CD8-positive, alpha-beta memory T cell (primary cell): ENCODE measurements at places on chromosomes 5 and 9.
A peak's percentile ranks its signal among the peaks of the same experiment; 100 is the strongest.

- DNase-seq: no peak
Observed at GRCh38 chr5:15524712-15525111, 24.7 kb downstream of the FBXL7 start.

DNA sequence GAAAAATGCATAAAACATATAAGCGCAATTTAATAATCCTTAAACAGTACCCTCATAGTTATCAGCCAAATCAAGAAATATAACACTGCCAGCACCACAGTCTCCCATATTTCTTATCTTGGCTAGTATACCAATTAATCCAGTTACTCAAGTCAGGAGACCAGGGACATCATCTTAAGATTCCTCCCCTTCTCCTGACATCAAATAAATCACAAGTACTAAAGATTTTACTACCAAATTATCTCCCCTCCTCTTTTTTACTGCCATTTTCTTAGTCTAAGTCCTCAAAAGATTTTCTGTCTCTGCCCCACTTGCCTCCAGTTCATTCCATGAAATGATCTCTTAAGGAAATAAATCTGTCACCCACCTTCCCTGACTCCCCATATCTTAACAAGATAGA is 37.0 kb downstream of the STRBP start:
- DNase-seq: no peak

GRCh38 chr5:107950776-107951175 is 280.0 kb upstream of the EFNA5 start:
- DNase-seq: no peak

DNA sequence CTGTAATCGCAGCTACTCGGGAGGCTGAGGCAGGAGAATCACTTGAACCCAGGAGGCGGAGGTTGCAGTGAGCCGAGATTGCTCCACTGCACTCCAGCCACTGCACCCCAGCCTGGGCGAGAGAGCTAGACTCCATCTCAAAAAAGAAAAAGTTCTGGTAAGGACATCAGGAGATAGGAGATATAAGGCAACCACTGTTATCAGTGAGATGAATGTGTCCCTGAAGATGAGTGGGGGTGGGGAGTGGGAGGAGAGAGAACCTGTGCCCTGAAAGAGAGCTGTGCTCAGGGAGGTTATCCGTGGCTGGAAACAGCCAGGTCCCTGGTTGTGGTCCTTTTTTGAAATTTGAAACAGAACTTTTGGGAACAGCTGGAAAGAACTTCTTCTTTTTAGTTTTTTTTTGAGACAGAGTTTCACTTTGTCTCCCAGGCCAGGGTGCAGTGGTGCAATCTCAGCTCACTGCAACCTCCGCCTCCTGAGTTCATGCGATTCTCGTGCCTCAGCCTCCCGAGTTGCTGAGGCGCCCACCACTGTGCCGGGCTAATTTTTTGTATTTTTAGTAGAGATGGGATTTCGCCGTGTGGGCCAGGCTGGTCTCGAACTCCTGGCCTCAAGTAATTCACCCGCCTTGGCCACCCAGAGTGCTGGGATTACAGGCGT is 2.6 kb downstream of the PTPA start:
- no peak for DNase-seq

DNA sequence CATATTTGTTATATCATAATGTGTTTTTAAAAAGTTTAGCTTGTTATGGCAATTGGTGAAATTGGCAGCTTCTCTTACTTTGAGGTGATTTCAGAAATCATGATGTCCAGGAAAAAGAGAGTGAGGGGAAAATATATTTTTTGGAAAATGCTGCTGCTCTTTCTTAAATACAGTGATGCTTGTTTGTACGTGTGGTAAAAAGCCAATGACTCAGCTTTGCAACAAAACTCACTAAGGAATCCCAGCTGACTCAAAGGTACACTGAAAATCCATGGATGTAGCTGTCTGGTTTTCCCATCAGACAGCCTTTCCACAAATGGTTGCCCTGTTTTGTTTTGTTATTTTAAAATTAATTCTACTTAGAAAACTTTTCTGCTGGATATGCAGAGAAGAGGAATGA is 306.4 kb upstream of the PAPPA start:
- DNase-seq: no peak

GRCh38 chr5:45750574-45750973 is 54.4 kb upstream of the HCN1 start:
- DNase-seq: no peak

DNA sequence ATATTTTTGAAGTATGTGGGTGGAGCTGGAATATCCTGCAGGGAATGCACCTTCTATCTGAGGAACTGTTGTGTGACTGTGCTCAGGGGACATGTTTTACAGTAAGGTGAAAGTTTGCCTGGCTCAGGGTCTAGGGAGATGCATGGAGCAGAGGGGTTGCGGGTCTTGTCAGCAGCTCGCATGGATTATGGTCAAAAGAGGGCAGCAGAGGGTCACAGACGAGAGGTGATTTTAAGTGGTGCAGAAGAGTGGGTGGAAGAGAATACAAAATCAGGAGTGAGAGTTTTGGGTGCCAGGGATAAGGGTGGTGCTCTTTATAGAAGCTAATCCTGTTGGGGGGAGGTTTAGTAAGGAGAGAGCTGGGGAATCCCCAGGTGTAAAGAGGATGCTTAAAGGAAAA is 53.5 kb upstream of the GRIN3A start:
- no peak for DNase-seq

DNA sequence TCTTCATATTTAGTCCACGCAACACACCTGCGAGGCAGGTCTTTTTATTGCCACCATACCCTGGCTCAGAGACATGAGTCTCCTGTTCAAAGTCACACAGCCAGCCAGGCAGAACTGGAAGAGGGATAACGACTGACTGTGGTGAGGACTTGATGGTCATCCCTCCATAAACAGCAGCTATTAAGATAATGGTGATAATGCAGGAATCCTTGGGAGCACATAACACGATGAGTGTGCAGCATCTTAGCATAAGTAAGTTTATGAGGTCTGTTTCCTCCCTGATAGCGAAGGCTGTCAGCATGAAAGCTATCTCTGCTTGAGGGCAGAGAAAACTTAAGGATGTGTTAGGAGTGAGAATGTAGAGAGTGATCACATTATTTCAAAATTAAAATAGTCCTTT is 30.9 kb downstream of the KCTD16 start:
- no peak for DNase-seq

DNA sequence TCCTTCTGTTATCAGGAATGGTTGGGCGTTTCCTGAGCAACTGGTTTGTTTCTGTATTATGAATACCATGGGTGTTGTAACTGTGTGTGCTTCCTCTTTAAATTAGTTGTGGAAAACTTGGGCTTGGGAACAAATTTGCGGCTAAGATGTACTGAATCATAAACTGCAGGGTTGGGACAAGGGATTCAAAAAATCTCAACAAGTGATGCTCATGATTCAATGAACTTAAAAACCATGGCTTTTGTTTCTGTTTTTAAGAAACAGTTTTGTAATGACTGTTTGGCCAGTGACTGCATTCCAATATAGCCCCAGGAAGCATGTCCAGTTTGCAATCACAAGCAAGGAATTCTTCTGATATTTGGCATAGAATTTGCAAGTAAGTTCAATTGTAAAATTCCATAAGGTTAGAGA is 657.5 kb upstream of the WWC1 start:
- no peak for DNase-seq

- no peak for DNase-seq
Observed at GRCh38 chr9:114071197-114071795, 6.8 kb downstream of the AMBP start.

- no peak for DNase-seq
Observed at GRCh38 chr9:135032041-135032835, 55.2 kb upstream of the OLFM1 start.

GRCh38 chr9:133086894-133087293 is 25.1 kb downstream of the CEL start:
- DNase-seq: no peak

DNA sequence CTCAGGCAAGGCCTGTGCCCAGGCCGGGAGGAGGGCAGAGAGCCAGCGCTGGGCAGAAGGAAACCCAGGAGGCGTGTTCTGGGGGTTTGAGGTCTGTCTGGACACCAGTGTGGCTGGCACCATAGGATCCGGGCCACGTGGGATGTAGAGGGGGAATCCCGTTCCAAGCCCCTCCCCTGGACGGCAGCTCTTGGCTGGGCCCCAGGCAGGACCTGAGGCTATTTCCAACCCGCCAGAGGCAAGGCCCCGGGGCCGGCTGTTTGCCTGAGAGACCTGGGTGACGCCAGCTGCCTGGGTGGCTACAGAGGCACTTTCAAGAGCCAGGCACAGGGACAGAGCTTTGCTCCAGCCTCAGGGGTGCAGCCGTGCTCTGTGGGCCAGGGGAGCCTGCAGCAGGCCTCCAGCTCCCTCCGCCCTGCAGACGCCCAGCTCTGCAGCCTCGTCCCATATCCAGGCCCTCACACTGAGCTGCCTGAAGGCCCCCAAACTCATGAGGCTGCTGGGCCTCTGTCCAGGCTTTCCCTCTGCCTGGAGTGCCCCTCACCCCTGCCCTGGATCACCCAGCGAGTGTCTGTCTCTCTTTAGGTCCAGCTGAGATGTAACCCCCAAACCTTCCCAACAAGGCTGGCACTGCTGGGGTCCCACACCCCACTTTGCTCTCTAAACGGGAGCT is 56.6 kb upstream of the EGFL7 start:
- no peak for DNase-seq

- DNase-seq: no peak
Observed at GRCh38 chr5:160793530-160793899, 58.5 kb downstream of the ATP10B start.

DNA sequence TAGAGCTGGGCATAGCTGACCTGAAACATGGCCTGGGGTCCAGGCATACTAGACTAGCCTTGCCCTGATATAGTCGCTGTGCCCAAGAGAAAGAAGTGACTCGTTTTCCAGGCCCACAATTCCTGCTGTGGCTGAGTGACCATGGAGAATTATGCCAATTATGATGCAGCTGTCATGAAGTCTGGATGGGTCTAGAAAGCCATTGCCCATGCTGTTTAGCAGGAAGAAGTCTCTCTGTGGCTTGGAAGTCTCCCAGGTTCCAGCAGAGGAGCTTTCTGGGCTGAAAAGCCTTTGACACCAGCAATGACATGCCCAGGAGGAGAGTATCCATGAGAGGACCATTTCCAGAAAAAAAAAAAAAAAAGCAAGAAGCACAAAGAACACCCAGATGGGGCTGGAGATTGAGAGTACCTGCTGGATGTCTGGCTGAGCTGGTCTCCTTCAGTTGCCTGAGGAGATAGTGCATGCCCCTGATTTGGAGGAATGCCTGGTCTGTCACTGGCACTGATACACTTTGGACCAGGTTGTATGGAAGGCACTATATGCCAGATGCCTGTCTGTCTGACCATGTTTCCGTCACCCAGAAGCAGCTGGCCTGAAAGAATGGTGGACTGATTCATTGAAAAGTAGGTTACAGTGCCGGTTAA is 128.0 kb upstream of the EPB41L4A start:
- DNase-seq: no peak

GRCh38 chr5:175460552-175460951 is 16.6 kb upstream of the DRD1 start:
- DNase-seq: no peak

DNA sequence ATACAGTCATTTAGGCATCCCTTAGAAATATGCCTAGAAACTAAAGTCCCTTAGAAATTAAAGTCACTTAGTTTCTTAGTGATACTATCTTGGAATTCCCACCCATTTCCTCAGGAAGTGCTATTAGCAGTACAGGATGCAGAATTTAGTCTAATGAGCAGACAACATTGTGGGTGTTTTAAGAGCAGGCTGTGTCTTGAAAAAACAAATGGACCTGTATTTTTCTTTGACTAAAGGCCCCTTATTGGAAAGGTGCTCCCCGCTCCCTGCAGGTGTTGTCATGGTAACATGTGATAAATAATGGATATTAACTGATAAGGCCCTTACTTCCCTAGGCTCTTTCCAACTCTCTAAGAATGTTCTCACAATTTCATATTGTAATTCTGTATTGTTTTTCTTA is 38.8 kb upstream of the STARD4 start:
- DNase-seq: no peak

- no peak for DNase-seq
Observed at GRCh38 chr9:121833061-121833460, 181.6 kb downstream of the DAB2IP start.

- no peak for DNase-seq
Observed at GRCh38 chr9:99221266-99221620, 499 bp downstream of the ALG2 start.

- DNase-seq: no peak
Observed at GRCh38 chr5:150542933-150543445, 35.1 kb downstream of the NDST1 start.

GRCh38 chr9:121721058-121721350 is 69.6 kb downstream of the DAB2IP start:
- DNase-seq: no peak

- DNase-seq: no peak
Observed at GRCh38 chr9:114938687-114939575, 8.5 kb upstream of the TNFSF8 start.

- DNase-seq: no peak
Observed at GRCh38 chr9:137545123-137545522, 5.1 kb downstream of the PNPLA7 start.

DNA sequence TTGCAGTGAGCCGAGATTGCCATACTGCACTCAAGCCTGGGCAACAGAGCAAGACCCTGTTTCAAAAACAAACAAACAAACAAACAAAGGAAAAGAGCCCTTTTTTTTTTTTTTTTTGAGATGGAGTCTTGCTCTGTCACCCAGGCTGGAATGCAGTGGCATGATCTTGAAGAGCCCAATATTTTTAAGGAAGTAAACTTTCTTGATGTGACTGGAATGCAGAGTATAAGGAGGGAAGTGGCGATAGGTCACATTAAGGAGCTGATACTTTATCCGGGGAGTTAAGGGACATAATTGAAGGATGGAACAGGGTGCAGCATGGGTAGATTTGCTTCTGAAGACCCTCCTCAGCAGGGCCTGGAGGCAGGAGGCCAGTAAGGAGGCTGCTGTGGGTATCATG is 13.0 kb downstream of the NAIF1 start:
- no peak for DNase-seq

- DNase-seq: no peak
Observed at GRCh38 chr5:59040024-59040803, 457.3 kb downstream of the RAB3C start.

GRCh38 chr5:112923148-112923917 is 1.3 kb upstream of the REEP5 start:
- DNase-seq: peak; percentile 16
